ENCODE measurements at places on chromosomes 16 and 17. TPM values are rescaled to one million over a fixed set of nuclear protein-coding genes. Genes with fewer than 3 reads are reported as not detected.
A peak's percentile ranks its signal among the peaks of the same experiment; 100 is the strongest.

DNA sequence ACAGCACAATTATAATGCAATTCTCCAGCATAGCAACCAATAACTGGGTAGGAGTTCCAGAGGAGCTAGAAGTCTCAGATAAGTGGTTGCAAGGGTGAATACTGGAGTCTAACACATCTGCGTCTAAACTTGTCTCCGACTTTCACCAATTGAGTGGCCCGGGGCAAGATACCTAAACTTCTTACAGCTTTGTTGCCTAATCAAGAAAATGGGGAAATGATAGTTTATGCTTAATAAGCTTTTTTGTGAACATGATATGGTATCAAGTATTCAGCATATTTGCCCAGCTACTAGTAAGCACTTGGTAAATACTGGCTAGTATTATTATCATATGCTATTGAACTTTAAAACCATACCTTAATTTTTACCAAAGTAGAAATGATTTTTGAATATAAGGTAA, 183.5 kb downstream of the KCNJ2 start:
- no peaks in the 10 kb centered on the region for H3K36me3 ChIP-seq
- H3K27ac ChIP-seq = no peak overlapping the region
- no peaks in the 10 kb centered on the region for H3K4me1 ChIP-seq
- no peak for DNase-seq

DNA sequence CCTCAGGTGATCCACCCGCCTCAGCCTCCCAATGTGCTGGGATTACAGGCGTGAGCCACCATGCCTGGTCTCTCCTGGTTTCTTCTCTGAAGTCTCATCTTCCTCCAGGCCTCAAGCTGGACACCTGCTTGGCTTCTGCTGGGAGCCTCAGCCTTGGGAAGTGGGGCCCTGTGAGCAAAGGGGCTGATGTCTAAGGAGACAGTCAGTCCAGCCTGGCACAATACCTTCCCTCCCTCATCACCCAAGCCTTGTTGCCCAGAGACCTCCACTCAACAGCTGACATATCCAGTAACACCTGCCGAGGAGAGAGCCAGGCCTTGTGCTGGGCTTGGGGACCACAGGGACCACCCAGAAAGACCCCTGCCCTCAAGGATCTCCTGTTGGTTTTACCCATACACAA, 251.6 kb downstream of the GSG1L start:
- H3K27ac ChIP-seq = no peak overlapping the region
- H3K4me3 ChIP-seq = no peak overlapping the region
- no peak for DNase-seq
- no peaks in the 10 kb centered on the region for H3K4me1 ChIP-seq
- H3K36me3 ChIP-seq = no peaks in the 10 kb centered on the region

DNA sequence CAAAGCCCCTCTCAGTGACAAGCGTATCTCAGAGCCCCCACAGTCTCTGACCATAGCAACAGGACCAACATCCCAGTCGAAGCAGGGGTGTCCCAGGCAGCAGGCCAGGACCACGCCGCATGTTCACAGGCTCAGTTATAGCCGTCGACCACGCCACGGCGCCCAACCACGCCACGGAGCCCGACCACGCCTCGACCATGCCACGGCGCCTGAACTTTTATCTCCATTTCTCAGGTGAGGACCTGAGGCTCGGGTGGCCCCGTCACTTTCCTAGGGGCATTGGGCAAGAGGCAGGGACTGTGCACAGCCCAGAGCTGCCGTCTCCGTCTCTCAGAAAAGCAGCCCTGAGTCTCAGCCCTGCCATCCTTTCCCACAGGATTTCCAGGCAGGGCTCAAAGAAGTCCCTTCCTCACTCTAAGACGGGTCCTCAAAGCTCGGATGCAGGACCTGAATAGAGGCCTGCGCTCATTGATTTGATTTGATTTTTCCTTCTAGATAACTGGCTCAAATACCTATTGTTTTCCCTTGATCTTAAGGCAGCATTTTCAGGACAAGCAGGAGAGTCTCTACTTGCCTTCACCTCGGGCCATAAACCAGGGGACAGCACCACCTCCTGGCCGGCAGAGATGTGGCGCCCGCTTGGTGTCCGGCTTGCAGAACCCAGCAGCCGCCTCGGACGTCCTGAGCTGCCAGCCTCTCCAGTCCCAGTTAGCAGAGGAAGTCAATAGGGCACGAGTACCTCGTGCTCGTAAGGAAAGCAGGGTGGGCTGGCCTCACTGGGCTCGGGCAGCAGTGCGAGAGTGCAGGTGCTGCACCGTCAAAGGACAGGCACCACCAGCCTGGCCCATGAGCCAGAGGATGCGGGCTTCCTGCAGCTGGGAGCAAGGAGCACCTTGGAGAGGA, 38.8 kb downstream of the C16orf95 start:
- H3K27me3 ChIP-seq = no peaks in the 10 kb centered on the region
- H3K27ac ChIP-seq = no peak overlapping the region
- H3K36me3 ChIP-seq = no peaks in the 10 kb centered on the region
- peak; percentile 21 for DNase-seq

DNA sequence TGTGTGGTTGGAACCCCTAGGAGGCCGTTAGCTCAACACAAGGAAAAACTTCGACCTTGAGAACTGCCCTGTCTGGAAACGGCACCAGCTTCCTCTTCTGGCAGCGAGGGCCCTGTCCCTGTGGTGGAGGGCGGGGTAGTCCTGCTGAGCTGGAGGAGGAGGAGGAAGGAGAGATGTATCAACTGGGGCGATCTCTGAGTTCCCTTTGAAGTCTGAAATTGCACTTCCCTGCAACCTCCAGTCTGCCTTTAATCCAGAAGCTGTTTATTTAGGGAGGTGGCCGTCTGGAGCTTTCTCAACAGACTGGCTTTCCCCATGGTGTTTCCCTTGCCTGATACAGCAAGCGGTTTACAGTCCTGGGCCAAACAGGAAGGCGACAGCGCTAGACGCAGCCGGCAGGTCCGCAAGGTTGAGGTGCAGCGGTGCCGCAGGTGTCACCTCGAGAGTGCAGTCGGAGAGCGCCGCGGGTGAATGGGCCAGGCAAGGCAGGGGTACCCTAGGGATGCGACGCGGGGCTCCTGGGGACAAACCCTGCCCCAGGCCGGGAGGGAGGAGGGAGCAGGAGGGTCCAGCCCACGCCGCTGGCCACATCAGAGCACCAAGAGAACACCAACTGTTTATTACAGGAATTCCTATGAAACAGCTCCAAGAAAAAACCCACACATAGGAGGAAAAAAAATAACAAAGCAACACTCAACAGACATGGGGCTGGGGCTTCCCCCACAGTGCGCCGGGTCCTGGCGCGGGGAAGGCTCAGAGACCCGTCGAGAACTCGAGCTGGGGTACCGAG, 11.4 kb upstream of the MRPS23 start:
- peak overlapping the region; percentile 35 for H3K4me3 ChIP-seq
- H3K27ac ChIP-seq = no peak overlapping the region
- no peaks in the 10 kb centered on the region for H3K27me3 ChIP-seq
- H3K36me3 ChIP-seq = no peaks in the 10 kb centered on the region
- DNase-seq = no peak

GRCh38 chr16:52141871-52142270, 405.1 kb downstream of the TOX3 start:
- H3K4me1 ChIP-seq = no peaks in the 10 kb centered on the region
- H3K4me3 ChIP-seq = no peak overlapping the region
- no peak overlapping the region for H3K27ac ChIP-seq
- no peaks in the 10 kb centered on the region for H3K36me3 ChIP-seq

ALOX15B gene
- total RNA-seq = not detected

DNA sequence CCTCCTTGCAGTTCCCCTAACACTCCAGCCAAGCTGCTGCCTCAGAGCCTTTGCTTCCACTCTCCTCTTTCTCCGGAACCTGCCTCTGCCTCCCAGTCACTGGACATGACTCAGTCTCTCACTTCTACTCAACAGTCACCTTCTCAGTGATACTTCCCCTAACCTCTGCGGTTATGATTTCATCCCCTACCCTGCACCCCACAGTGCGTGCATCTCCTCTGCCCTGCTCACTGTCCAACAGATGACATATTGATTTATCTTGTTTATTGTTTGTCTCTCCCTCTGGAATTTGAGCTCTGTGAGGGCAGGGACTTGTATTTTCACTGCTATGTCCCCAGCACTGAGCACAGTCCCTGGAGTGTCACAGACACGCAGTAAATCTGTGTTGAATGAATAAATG, 100.7 kb downstream of the CYLD start:
- H3K4me1 ChIP-seq = peaks cover 2% of the 10 kb centered on the region
- no peaks in the 10 kb centered on the region for H3K27me3 ChIP-seq
- no peak overlapping the region for H3K27ac ChIP-seq
- H3K36me3 ChIP-seq = no peaks in the 10 kb centered on the region
- H3K4me3 ChIP-seq = no peak overlapping the region

DNA sequence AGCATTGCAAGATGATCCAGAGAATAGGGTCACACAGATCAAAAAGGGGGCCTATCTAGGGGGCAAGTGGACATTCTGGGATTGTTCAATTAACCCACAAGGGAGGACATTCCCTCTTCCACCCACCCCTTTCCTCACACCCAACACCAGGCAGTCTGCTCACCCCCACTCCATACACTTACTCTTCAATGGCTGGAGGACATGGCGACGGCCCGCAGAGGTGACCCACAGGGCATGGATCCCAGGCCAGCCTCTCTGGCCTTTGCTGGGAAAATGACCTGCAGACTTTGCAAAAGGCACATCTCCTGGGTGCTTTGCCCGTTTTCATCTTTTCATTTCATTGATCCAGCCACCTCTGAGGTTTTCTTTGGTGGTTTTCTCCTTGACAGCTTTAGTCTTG, 1.7 kb upstream of the CACNG5 start:
- no peaks in the 10 kb centered on the region for H3K36me3 ChIP-seq
- no peak overlapping the region for H3K27ac ChIP-seq
- peaks cover 2% of the 10 kb centered on the region for H3K4me1 ChIP-seq
- peaks cover 60% of the 10 kb centered on the region for H3K27me3 ChIP-seq
- DNase-seq = no peak

- peaks cover 61% of the 10 kb centered on the region for H3K27me3 ChIP-seq
- no peaks in the 10 kb centered on the region for H3K36me3 ChIP-seq
- H3K27ac ChIP-seq = no peak overlapping the region
- no peak for DNase-seq
- H3K4me3 ChIP-seq = no peak overlapping the region
- no peaks in the 10 kb centered on the region for H3K4me1 ChIP-seq
Measured at GRCh38 chr17:969811-970355, 9.7 kb downstream of the NXN start.

GRCh38 chr16:28207399-28207798, 4.4 kb downstream of the XPO6 start:
- peaks cover 74% of the 10 kb centered on the region for H3K4me1 ChIP-seq
- no peak overlapping the region for H3K4me3 ChIP-seq
- H3K36me3 ChIP-seq = no peaks in the 10 kb centered on the region
- no peak overlapping the region for H3K27ac ChIP-seq
- no peak for DNase-seq

GRCh38 chr16:2465653-2466415, 5.3 kb upstream of the NTN3 start:
- H3K4me3 ChIP-seq = no peak overlapping the region
- H3K27me3 ChIP-seq = peaks cover 47% of the 10 kb centered on the region
- H3K36me3 ChIP-seq = no peaks in the 10 kb centered on the region
- peaks cover 23% of the 10 kb centered on the region for H3K4me1 ChIP-seq
- no peak overlapping the region for H3K27ac ChIP-seq

MMP25 gene
- total RNA-seq = 4.1 TPM

KCNG4 gene
- not detected for total RNA-seq

PRSS33 gene
- not detected for total RNA-seq

GRCh38 chr17:56850591-56850990, 16.6 kb downstream of the DGKE start:
- no peaks in the 10 kb centered on the region for H3K36me3 ChIP-seq
- no peaks in the 10 kb centered on the region for H3K4me1 ChIP-seq
- no peak overlapping the region for H3K4me3 ChIP-seq
- no peak for DNase-seq

KLHL10 gene
- total RNA-seq = not detected

GRCh38 chr16:7921345-7921744, 588.7 kb downstream of the RBFOX1 start:
- H3K27ac ChIP-seq = no peak overlapping the region
- no peak overlapping the region for H3K4me3 ChIP-seq
- no peaks in the 10 kb centered on the region for H3K27me3 ChIP-seq
- no peaks in the 10 kb centered on the region for H3K4me1 ChIP-seq
- H3K36me3 ChIP-seq = no peaks in the 10 kb centered on the region

TBC1D26 gene
- total RNA-seq = not detected

DNA sequence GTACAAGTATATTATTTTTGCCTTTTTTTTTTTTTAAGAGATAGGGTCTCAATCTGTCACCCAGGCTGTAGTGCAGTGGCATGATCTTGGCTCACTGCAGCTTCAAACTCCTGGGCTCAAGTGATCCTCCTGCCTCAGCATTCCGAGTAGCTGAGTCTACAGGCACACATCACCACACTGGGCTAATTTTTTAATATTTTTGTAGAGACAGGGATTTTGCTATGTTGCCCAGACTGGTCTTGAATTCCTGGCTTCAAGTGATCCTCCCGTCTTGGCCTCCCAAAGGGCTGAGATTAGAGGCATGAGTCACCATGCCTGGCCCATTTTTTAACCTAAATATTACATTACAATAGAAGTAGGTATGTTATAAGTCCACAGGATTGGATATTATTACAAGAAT, 3.2 kb downstream of the TERB1 start:
- H3K36me3 ChIP-seq = peaks cover 9% of the 10 kb centered on the region
- no peak for DNase-seq
- no peak overlapping the region for H3K4me3 ChIP-seq
- no peaks in the 10 kb centered on the region for H3K4me1 ChIP-seq

DNA sequence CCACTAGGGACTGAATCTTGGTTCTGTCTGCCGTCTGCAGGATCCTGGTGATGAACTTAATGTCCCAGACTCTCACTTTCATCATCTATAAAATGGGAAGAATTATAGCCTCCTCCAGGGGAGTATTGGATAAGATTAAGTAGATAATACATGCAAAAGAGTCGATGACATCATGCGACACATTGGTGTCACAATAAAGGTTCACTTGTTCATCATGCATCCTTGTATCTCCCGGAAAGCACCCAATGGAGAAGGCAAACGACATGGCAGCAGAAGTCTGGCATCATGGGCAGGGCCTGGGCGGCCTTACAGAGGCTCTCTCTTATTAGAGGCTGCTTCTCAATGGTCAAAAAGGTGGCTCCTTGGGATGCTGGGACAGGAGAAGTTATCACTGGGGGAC, 35.1 kb upstream of the CD300E start:
- H3K27ac ChIP-seq = no peak overlapping the region
- no peak for DNase-seq
- H3K27me3 ChIP-seq = no peaks in the 10 kb centered on the region
- no peak overlapping the region for H3K4me3 ChIP-seq
- H3K36me3 ChIP-seq = no peaks in the 10 kb centered on the region

DNA sequence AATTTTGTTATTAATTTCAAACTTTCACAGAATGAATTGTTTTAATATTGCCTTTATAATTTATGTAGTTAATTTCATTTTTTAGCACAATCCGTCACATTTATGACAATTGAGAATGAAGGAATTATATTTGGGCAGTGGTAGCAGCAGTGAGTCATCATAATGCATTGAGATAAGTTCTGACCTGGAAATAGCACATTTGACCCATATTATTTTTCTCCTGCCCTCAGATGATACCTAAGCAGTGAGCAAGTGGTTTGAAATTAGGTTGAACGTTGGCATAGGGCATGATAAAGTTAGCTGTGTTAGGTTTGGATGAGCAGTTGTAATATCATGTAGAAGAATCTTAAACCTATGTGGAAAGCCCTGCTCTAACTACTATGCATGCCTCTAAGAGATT, 1431.3 kb upstream of the CDH8 start:
- no peaks in the 10 kb centered on the region for H3K4me1 ChIP-seq
- H3K36me3 ChIP-seq = no peaks in the 10 kb centered on the region
- H3K27ac ChIP-seq = no peak overlapping the region

GRCh38 chr16:17162560-17162959, 308.2 kb downstream of the XYLT1 start:
- no peaks in the 10 kb centered on the region for H3K27me3 ChIP-seq
- H3K36me3 ChIP-seq = no peaks in the 10 kb centered on the region
- no peak overlapping the region for H3K4me3 ChIP-seq
- H3K4me1 ChIP-seq = no peaks in the 10 kb centered on the region
- H3K27ac ChIP-seq = no peak overlapping the region
- no peak for DNase-seq

Data from T-cell (primary cell).